ENCODE measurements at places on chromosomes 5 and 9. TPM values are rescaled to one million over a fixed set of nuclear protein-coding genes. Genes with fewer than 3 reads are reported as not detected.

Gene KCNIP1
- not detected for total RNA-seq

Gene PFN3
- total RNA-seq: not detected

Gene PCDHB7
- total RNA-seq: 0.98 TPM

Gene GALNT12
- 5.4 TPM for total RNA-seq

Gene DMRTA1
- 0.25 TPM for total RNA-seq

Gene MPDZ
- total RNA-seq: 38.8 TPM

Gene TTC16
- 0.25 TPM for total RNA-seq

Gene CCL28
- total RNA-seq: 0.74 TPM

Gene TERT
- total RNA-seq: not detected

Gene FOXD4
- total RNA-seq: not detected

Gene SPINK14
- total RNA-seq: not detected

Gene STPG3
- not detected for total RNA-seq

Gene MARCOL
- not detected for total RNA-seq

Gene ECM2
- total RNA-seq: 10.8 TPM

Gene UGT3A1
- not detected for total RNA-seq

Gene C5orf58
- total RNA-seq: not detected

Gene PHF24
- 0.25 TPM for total RNA-seq

Gene TAF11L9
- not detected for total RNA-seq

Gene LRRTM2
- total RNA-seq: 1.2 TPM

- DNase-seq: no peak
- no peaks in the 10 kb centered on the region for H3K36me3 ChIP-seq
- no peaks in the 10 kb centered on the region for H3K27me3 ChIP-seq
- H3K4me3 ChIP-seq: no peak overlapping the region
Observed at GRCh38 chr5:52993367-52993766, 4.2 kb downstream of the ITGA2 start.

DNA sequence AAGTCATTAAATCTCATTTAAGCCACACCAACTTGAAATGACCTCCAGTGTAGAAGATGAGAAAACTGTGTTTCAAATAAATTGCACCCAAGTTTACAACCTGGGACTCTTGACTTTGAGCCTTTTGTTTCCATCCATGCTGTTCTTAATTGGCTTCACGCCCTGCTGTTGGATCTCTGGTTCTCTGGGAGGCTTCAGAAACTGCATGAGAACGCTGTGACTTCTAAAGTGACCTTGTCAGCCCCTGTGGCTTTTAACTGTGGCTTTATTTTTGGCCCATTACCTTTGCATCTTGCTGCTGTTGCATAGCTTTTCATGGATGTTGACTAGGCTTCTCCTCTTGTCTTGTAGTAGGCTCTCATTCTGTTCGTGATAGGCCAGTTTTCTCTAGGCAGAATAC lies 29.3 kb downstream of the TNFAIP8 start:
- no peaks in the 10 kb centered on the region for H3K36me3 ChIP-seq
- peak overlapping the region; percentile 3 for H3K27ac ChIP-seq
- peaks cover 56% of the 10 kb centered on the region for H3K4me1 ChIP-seq

DNA sequence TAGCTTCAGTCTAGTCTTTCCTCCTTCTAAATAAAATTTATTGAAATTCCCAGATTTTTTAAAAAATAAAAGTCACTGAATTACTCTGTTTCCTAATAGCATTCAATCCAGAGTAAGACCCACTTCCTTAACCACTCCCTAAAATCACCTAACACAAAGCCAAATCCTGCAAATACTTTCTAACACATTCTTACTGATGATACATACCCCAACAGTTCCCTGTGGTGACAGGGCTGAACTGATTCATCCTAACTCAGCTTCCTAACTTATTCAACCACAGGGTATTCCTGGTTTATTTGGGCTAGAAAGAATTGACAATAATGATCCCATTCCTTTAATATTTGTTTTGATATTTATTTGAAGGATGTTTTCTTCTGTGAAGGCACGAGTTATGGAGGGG lies 40.7 kb upstream of the ZNF300 start:
- peak overlapping the region; percentile 74 for H3K27ac ChIP-seq
- no peak for DNase-seq
- H3K36me3 ChIP-seq: no peaks in the 10 kb centered on the region
- no peaks in the 10 kb centered on the region for H3K27me3 ChIP-seq
- H3K4me3 ChIP-seq: peak overlapping the region; percentile 59
- no peaks in the 10 kb centered on the region for H3K4me1 ChIP-seq

GRCh38 chr9:90515510-90515909 lies 127.1 kb downstream of the DIRAS2 start:
- H3K36me3 ChIP-seq: no peaks in the 10 kb centered on the region
- no peaks in the 10 kb centered on the region for H3K4me1 ChIP-seq
- H3K4me3 ChIP-seq: no peak overlapping the region
- no peak overlapping the region for H3K27ac ChIP-seq
- no peak for DNase-seq

DNA sequence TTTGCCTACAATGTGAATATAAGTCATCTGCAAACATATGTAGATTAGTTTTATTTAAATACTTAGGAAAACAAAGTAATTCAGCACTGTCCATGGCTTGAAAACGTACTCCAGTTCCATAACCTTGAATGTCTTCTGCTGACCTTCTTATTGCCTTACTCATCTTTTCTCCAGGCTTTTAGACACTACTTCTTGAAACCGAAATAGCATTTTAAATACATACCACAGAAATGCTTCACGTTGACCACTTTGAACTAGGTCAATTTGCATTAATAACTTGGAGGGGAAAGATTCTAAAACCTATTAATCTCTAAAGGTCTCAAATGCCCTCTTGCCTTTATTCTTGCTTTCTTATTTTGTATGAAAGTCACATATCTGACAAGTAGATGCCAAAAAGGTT lies 995.4 kb upstream of the ACO1 start:
- DNase-seq: no peak
- H3K36me3 ChIP-seq: no peaks in the 10 kb centered on the region
- H3K27ac ChIP-seq: no peak overlapping the region
- no peak overlapping the region for H3K4me3 ChIP-seq
- peaks cover 2% of the 10 kb centered on the region for H3K4me1 ChIP-seq

DNA sequence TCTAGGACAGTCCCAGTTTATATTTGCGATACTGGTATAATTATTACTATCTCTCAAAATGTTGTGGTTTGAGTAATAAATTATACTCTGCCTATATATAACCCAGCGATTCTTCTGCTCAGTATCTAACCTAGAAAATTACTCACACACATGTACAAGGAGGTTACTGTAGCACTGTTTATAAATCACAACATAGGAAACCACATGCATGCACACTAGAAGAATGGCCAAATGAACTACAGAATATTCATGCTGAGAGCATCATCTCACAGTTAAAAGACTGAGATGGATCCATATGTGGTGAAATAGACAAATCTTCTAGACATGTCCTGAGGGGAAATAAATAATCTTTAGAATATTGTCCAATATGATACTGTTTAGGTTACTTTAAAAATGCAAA lies 62.1 kb downstream of the INSYN2B start:
- H3K27me3 ChIP-seq: no peaks in the 10 kb centered on the region
- no peaks in the 10 kb centered on the region for H3K36me3 ChIP-seq
- H3K4me3 ChIP-seq: no peak overlapping the region
- H3K4me1 ChIP-seq: no peaks in the 10 kb centered on the region
- H3K27ac ChIP-seq: no peak overlapping the region

GRCh38 chr5:157106630-157107461 lies 2.0 kb downstream of the HAVCR2 start:
- no peaks in the 10 kb centered on the region for H3K36me3 ChIP-seq
- H3K27ac ChIP-seq: no peak overlapping the region
- H3K4me1 ChIP-seq: no peaks in the 10 kb centered on the region
- H3K4me3 ChIP-seq: no peak overlapping the region

GRCh38 chr9:83188277-83188676 lies 125.3 kb upstream of the RASEF start:
- H3K36me3 ChIP-seq: no peaks in the 10 kb centered on the region
- H3K27me3 ChIP-seq: no peaks in the 10 kb centered on the region
- no peak overlapping the region for H3K4me3 ChIP-seq
- H3K27ac ChIP-seq: no peak overlapping the region
- no peak for DNase-seq

DNA sequence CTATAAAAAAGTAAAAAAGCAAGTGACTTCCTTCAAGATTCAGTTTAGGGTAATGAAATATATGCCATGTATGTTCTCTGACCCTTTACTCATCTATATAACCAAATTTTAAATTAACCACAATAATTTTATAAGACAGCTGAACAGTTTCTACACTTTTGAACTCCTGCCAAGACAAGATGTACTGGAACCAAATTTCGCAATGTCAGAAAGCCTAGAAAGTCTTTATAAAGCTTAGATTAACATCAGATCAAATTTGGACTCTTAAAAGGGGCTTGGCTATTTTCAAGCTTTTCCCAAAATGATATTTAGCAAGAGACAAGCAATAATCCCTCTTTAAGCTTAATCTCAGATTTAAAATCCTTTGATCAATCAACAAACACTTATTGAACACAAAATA lies 362.6 kb downstream of the PTPRD start:
- no peak for DNase-seq
- H3K4me1 ChIP-seq: no peaks in the 10 kb centered on the region
- H3K36me3 ChIP-seq: no peaks in the 10 kb centered on the region
- no peak overlapping the region for H3K4me3 ChIP-seq
- H3K27ac ChIP-seq: no peak overlapping the region

DNA sequence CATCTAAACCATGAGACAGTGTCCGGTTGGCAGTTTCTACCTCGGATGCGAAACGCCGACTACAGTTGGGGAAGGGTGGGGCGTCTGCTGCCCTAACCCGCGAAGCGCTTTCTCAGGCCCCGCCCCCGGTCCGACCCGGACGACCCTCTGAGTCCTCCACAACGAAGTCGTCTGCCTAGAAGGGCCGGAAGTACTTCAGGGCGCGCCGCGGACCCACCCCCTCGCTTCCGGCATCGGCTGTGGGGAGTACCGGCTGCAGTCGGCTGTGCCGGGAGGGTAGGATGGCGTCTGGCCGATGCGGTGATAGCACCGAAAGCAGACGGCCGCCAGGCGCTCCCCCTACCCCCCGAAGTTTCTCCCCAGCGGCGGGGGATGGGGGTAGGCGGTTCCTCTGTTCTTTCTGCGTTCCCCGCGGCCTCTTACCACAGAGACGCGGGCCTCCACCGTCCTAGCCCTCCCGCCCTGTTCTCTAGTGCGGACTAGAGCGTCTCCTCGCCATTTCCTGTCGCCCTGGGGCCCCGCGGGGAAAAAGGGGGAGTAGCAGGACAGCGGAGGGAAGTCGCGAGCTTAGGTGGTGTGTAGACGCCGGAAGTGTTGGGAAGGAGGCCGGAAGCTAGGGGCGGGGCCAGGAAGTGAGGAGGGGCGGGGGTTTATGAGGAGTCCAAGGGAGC lies at the start of gene TRIM41:
Gene TRIM41 (plus strand): TSS at position 224 of the 671 bp plus-strand sequence. CDS start 719 bp downstream, outside the sequence.
- H3K4me1 ChIP-seq: peaks cover 28% of the 10 kb centered on the region
- no peaks in the 10 kb centered on the region for H3K27me3 ChIP-seq
- H3K36me3 ChIP-seq: no peaks in the 10 kb centered on the region
- DNase-seq: no peak
- peak within 1 kb of the TSS; percentile 94 for H3K27ac ChIP-seq

- no peak for DNase-seq
- H3K27ac ChIP-seq: no peak overlapping the region
- no peak overlapping the region for H3K4me3 ChIP-seq
- no peaks in the 10 kb centered on the region for H3K36me3 ChIP-seq
- H3K27me3 ChIP-seq: no peaks in the 10 kb centered on the region
Observed at GRCh38 chr9:132023419-132024180, 56.1 kb downstream of the MED27 start.

DNA sequence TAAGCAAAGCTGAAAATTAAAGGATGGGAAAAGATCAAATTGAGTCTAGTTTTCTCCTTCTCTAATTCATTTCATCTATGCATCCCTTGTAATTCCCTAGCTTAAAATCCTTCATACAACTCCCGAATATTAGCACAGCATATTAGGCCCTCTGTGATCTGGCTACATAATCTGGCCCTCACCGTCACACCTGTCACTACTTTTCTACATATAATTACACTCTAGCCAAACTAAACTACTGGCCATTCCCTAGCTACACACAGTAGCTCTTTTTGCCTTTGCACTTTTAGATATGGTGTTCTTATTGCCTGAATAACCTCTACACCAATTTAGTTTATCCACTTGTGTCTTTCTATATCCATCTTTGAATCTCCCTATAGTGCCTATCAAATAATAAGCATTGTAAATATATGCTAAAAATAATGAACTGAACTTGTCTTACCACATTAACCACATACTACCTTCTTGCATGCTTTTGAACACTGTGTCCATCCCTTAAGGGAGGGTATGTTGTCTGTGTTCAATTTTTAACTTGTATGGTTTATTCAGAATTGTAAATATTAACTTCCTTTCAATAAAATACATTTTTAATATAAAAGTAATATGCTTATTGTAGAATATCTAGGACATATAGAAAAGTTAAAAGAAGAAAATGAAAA lies 15.9 kb downstream of the RANBP6 start:
- peaks cover 52% of the 10 kb centered on the region for H3K4me1 ChIP-seq
- H3K4me3 ChIP-seq: no peak overlapping the region
- H3K27me3 ChIP-seq: no peaks in the 10 kb centered on the region
- H3K36me3 ChIP-seq: no peaks in the 10 kb centered on the region
- DNase-seq: no peak
- H3K27ac ChIP-seq: no peak overlapping the region

GRCh38 chr5:77086368-77086688 lies 757 bp downstream of the ZBED3 start:
- no peaks in the 10 kb centered on the region for H3K36me3 ChIP-seq
- DNase-seq: no peak
- H3K27me3 ChIP-seq: no peaks in the 10 kb centered on the region

- no peaks in the 10 kb centered on the region for H3K36me3 ChIP-seq
- DNase-seq: no peak
- H3K4me1 ChIP-seq: peaks cover 9% of the 10 kb centered on the region
- H3K27ac ChIP-seq: no peak overlapping the region
Observed at GRCh38 chr5:159825551-159826051, 90.7 kb upstream of the ADRA1B start.

DNA sequence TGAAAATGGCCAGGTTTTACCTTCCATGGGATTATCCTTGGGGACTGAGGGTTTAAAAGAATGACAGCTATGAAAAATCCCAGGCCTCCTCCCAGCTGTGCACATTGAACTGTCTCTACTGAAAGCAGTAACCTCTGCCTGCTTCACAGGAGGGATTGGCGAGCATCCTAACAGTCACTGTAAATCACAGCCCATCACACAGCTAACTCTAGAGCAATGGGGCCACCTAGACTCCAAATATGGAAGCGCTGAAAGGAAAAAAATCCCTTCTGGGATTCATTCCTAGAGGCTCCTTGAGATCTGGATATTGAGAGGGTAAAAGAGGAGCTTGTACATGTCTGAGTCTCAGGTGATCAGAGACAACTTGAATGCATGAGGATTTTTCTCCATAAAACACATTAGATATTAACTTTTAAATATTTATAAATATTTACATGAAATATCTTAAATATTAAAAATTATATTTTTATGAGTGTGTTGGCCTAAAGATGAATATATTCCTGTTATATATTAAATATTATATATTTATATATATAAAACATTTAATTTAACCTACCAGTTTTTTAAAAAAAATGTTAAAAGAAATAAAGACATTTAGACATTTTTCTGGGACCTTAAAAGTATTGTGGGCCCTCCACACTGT lies 133.8 kb upstream of the SLC24A2 start:
- no peak overlapping the region for H3K27ac ChIP-seq
- no peaks in the 10 kb centered on the region for H3K36me3 ChIP-seq
- DNase-seq: no peak
- no peaks in the 10 kb centered on the region for H3K27me3 ChIP-seq
- H3K4me3 ChIP-seq: no peak overlapping the region
- no peaks in the 10 kb centered on the region for H3K4me1 ChIP-seq

- no peak overlapping the region for H3K4me3 ChIP-seq
- no peak for DNase-seq
- H3K36me3 ChIP-seq: no peaks in the 10 kb centered on the region
- no peak overlapping the region for H3K27ac ChIP-seq
Observed at GRCh38 chr9:136309101-136309801, 5.4 kb upstream of the CCDC187 start.

Measured in vagina (tissue), 2 donors.